ENCODE measurements at places on chromosomes 12 and 14. TPM values are rescaled to one million over a fixed set of nuclear protein-coding genes. Genes with fewer than 3 reads are reported as not detected.

- DNase-seq, result no peak
Observed at GRCh38 chr12:92556141-92556540, 146.6 kb upstream of the PLEKHG7 start.

DNA sequence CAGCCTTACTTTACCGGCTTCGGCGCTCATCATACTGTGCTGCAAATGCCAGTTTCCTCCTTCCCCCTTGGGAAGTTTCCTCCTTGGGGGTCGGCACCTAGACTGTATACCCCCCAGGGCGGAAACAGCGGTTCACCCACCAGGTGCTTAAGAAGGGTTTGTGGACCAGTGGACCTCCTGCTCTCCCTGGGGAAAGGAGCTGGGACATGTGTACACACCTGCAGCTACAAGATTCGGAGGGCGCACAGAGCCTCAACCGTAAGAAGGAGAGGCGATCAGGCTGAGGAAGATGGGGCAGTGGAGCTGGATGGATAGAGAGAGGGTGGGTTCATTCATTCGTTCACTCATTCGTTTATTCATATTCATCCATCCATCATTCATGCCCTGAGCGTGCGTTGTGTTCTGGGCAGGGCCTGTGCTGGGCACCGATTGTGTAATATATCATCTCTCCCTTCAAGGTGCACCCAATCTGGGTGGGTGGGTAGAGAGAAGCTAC lies 717 bp upstream of the ZNF839 start:
- no peak for DNase-seq

- DNase-seq, result no peak
Observed at GRCh38 chr12:367972-368371, 21.1 kb downstream of the KDM5A start.

DNA sequence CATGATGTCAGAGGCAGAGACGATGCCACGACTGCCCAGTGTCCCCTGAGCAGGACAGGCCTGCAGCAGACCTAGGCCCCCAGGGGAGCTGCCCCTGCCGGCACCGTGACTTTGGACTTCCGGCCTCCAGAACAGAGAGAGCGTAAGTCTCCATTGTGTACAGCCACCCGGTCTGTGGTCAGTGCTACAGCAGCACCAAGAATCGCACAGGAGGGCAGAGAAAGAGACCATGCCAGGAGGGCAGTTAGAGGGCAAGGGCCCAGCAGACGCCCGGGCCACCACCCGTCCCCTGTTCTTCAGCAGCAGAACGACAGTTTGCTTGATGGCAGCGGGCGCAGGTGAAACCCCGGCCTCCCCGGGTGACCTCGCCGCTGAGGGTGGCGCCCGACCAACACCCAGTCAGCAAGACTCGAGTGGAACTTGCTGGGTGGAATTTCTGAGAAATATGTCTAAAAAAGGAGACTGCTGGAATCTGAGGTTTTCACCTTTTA lies 19.7 kb downstream of the GALNT9 start:
- no peak for DNase-seq

DNA sequence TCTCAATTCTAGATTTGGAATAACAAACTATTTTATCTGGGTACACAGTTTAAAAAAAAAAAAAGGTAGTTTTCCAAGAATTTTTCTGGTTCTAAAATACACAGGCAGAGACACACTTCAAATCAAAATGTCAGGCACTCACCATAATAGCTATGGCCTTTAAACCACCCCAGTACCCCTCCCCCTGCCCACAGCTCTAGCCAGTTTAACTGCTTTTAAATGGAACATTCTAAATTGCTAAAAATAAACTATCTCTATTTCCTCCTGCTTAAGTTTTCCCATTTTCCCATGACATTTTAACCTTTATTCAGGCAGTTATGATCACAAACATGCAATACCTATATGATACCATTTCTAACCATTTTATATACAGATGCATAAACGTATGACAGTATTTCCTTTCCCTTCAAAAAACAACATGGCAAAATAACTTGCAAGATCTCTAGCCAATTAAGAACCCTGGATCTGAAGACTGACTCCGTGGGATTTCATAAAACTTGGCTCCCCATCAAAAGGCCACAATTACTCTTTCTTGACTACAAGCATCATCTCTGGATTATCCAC lies 46.3 kb downstream of the PPP2R5E start:
- DNase-seq, result no peak

DNA sequence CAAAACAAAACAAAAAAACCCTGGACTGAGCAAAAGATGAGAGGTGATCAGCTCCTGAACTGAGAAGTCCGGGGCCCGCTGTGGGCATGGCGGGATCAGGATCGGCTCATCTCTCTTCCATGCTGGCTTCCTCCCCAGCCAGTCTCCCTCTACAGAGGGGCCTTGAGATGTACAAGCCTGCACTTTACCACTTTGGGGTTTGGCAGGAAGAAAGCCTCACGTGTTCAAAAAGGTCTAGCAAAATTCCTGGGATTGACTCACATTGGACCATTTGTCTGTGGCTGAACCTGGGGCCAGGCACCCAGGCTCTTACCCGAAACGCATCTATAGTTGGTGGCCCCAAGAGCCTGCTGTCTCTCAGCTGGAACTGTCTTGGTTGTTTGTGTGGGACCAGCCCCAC lies 89.0 kb downstream of the SLC24A4 start:
- DNase-seq, result no peak

DNA sequence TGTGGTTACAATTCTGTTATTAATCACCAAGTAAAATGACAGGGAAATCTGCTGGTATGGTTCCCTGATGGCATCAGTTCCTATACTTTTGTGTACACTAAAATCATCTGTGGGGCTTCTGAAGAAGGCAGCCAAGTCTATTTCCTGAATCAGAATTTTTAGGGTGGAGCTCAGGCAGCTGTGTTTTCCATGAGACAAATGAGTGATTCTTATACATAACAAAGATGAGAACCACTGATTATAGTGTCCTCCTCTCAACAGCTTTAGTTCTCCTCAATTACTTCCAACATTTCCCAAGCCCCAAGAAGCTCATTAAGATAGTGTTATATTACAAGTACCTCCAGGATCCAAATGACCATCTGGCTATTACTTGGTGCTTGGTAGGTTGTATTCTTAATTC lies 64.5 kb upstream of the USP44 start:
- no peak for DNase-seq

DNA sequence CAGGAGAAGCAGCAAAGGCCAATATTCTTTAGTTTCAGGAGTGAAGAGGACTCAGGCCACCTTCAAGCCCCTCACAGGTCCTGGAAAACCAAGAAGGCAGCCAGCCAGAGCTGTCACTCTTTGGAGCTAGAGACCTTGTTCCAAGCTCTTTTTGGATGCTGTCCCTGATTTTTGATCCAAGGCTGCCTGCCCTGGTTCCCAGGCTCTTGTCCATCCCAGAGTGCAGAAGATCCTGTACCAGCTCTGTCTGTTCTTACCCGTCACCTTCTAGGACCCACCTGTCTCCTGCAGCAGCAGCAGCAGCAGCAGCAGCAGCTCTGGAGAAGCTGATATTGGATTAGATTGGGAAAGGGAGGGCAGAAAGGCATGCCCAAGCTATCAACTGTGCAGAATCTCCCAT lies 157.1 kb upstream of the NEDD1 start:
- no peak for DNase-seq

GRCh38 chr12:59383079-59383822 lies 212.6 kb upstream of the SLC16A7 start:
- no peak for DNase-seq

- no peak for DNase-seq
Observed at GRCh38 chr12:7241404-7242005, 52.0 kb downstream of the PEX5 start.

The RAD51B gene
- total RNA-seq, result 16.7 TPM

The TSPAN19 gene
- total RNA-seq, result 0.36 TPM

The MMP17 gene
- total RNA-seq, result 90.9 TPM

The GPR132 gene
- total RNA-seq, result not detected

Measured in neural crest cell (in vitro differentiated cells).